ENCODE measurements at places on chromosomes 5 and 9.

- peak; percentile 10 for DNase-seq
Observed at GRCh38 chr9:127283917-127284497, 19.4 kb downstream of the GARNL3 start.

DNA sequence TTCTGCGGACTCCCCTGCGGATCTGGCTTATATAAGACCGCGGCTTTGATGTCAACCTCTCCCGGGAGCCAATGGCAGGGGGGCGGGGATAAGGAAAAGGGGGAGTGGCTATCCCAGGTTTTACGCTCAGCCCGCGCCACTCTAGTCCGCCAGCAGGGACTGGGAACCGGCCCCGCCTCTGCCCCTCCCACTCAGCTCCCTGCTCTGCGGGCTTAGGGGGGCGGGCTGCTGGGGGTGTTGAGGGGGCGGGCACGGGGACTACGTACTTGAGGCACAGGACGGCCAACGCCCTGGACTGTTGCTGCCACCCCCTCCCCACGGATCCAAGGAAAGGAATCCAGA lies at the start of gene HAND1:
Gene HAND1 (minus strand): TSS at position 4 of the 342 bp plus-strand sequence. CDS start 219 bp downstream, outside the sequence.
- DNase-seq = peak; percentile 15

DNA sequence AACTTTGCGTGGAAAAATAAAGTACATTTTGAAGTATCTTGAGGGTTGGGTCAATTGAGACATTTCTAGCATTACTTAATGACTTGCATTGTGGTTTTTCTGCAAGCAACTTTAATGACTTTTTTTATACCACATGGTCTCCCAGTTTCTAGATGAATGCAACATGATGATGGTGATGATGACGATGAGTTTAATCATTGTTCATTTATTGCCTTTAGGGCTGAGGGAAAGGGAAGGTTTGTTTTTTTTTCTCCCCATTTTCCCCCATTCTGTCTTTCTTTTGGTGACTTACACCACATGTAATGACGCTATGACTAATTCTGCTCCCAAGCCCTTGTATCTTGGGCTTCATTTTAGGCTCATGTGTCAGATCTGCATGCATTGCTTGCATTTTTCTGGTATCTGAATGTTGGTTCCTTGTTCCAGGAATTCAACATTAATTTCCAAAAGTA lies 57.7 kb upstream of the NXNL2 start:
- DNase-seq = no peak

GRCh38 chr5:35483780-35484179 lies 133.9 kb upstream of the SPEF2 start:
- no peak for DNase-seq

DNA sequence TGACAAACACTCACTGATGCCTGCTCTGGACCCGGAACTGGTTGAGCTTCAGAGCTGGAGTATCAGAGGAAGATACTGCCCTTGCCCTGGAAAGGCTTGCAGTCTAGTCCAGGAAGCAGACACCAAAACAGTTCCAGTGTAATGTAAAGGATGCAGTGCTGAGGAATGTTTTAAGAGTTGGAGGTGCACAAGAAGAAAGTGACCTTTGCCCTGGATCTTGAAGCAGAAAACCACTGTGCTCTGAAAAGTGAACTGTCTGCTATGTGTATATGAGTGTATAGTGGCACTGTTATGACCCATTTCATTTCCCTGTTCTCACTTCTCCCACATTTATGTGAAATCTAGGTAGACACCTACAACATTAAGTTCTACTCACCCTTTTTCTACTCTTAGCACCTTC lies 2.1 kb downstream of the ZNF346 start:
- DNase-seq = no peak

- no peak for DNase-seq
Observed at GRCh38 chr5:174601946-174602345, 122.4 kb upstream of the MSX2 start.

DNA sequence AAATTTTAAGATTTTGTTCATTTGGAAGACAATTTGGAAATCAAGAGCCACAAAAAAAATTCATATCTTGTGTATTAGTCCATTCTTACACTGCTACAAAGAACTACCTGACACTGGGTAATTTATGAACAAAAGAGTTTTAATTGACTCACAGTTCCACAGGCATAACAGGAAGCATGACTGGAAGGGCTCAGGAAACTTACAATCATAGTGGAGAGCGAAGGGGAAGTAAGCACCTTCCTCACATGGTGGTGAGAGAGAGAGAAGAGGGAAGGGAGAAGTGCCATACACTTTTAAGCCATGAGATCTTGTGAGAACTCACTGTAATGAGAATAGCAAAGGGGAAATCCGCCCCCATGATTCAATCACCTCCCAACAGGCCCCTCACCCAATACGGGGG lies 274.4 kb downstream of the KCNN2 start:
- DNase-seq = no peak

DNA sequence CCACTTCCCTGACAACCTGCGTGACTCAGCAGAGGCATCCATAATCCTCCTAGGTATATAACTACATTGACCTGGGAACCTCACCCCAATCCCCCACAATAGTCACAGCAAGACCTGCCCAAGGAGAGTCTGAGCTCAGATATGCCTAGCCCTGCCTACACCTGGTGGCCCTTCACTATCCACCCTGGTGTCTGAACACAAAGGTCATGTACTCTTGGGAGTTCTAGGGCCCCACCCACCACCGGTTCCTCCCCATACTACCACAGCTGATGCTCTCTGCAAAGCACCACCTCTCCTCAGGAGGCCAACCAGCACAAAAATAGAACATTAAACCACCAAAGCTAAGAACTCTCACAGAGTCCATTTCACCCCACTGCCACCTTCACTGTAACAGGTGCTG lies 34.8 kb upstream of the CARTPT start:
- no peak for DNase-seq
